ENCODE measurements at places on chromosomes 7 and 10. TPM values are rescaled to one million over a fixed set of nuclear protein-coding genes. Genes with fewer than 3 reads are reported as not detected.

DNA sequence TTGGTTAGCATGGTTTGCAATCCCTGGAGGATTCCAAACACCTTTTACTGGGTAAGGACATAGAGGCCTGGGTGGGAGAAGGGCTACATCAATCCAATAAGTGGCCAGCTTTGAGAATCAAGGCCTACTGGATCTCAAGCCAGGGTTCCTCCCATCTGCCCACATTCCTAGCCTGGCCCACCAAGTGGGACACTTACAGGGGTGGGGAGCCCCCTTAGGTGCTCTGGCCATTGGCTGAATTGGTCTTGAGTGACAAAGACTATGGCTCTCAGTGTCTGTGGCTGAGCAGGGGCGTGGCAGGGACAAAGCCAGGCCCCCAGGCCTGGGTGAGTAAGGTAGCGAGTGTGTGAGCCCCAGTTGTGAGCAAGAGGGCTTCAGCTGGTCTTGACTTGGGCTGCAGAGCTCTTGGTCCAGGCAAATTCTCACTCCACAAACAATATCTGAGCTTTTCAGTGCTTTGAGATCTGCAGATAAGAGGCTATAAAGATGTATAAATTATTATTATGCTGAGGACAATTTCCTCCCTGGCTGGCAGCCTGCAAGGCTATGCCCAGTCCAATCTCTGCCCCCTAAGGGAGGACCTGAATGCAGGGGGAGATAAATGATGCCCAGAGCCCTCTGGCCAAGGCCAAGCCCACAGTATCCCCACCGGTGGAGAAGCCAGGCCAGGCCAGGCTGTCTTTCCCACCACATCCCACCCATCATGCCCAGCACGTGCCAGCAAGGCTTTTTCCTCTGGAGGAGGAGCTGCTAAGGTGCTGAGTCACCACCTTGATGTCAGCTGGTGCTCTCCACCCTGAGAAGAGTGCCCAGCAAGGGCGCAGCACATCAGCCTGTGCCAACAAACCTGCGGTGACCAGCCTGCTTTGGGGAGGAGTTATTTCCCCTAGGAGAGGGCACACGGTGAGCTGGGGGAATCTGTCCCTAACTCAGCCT is 80.7 kb upstream of the DUSP5 start:
- no peak overlapping the region for H3K4me3 ChIP-seq
- H3K27ac ChIP-seq = no peak overlapping the region
- peaks cover 84% of the 10 kb centered on the region for H3K4me1 ChIP-seq

Gene SLC18A3
- total RNA-seq = not detected

DNA sequence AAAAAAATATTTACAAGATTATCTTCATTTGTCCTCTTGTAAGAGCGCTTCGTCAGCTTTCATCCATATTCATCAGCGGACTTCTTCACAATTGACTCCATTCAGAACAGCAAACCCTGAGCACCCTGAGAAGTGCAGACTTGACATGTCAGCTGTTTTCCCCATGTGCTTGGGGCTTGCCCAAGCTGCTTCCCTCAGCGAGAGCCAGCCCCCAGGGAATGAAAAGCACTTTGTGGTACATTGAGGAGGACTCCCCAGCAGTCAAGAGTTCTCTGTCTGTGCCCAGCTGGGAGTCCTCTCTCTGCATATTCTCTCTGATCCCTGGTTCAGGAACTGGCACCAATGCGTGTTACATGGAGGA is 22.7 kb downstream of the HKDC1 start:
- H3K27me3 ChIP-seq = no peaks in the 10 kb centered on the region
- no peak overlapping the region for H3K4me3 ChIP-seq
- no peak overlapping the region for H3K27ac ChIP-seq
- no peaks in the 10 kb centered on the region for H3K36me3 ChIP-seq
- peaks cover 3% of the 10 kb centered on the region for H3K4me1 ChIP-seq
- no peak for DNase-seq

DNA sequence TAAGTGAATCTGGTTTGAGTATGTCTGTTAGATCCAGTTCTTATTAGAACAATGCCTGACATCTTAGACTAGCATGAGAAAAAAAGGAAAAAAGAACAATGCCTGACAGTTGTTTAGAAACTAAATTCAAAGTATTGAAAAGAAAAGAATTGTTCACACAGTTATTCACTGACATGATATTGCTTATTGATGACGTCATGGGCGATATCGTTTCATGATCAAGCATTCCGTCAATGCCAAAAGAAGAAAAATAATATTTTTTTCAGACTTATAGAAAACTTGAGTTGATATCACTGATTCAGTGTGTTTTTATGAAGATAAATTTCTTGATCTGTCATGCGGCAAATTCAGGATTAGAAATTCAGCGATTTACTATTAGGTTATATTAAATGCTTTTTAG is 196.5 kb upstream of the AGR3 start:
- H3K4me1 ChIP-seq = no peaks in the 10 kb centered on the region
- no peaks in the 10 kb centered on the region for H3K36me3 ChIP-seq
- H3K4me3 ChIP-seq = no peak overlapping the region

DNA sequence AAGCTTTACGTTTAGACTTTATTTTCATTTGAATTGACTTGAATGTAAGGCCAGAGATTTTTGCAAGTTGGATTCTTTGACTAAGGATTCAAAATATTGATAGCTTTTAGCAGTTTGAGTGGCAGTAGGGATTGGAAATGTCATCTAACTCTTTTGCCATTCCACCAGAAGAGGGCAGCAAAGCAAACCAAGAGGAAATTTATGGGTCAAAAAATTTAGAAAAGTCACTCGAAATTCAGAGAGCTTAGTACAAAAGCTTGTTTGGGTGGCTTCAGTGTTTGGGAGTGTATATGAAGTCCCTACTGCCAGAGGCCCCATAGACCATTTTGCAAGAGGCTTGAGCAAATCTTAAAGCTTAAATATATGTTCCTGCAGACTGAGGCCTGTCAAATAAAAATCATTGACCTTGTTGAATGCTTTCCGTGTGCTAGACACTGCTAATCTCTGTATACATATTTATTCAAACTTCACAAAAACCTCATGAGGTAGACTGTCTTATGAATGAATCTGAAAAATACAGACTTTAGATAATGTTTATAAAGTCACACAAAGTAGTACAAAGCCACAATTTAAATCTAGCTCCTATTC is 44.6 kb upstream of the RSBN1L start:
- no peaks in the 10 kb centered on the region for H3K36me3 ChIP-seq
- no peak overlapping the region for H3K27ac ChIP-seq
- no peaks in the 10 kb centered on the region for H3K4me1 ChIP-seq

DNA sequence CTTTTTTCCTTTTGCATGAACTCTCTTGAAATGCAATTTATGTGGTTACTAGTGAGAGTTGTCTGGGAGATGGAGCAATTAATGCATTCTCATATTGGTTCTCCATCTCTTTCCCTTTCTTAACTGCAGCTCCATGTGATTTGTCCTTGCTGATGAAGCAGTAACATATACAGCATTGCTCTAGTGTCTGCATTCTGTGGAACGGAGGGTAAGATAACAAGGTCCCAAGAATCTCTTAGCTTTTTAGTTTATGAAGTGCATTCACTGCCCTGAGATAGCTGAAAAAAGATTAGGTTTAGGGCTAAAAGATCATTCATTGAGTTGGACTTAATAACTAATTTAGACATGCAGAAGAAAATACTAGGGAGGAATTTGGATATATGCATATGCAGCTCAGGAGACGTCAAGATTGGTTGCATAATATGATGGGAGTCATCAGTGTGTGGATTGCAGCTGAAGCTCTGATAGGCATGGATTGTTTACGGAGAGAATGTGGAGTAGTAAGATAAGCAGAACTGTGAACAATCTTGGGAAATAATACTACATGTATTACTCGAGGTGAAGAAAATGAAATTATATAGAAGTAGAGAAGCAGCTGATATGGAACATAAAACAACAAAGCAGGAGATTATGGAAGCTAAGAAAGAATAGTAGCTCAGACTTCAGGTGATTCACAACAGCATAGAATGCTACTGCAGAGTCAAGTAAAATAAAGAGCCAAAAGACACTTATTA is 404.7 kb downstream of the ARL4A start:
- no peak for DNase-seq
- no peaks in the 10 kb centered on the region for H3K4me1 ChIP-seq
- no peak overlapping the region for H3K27ac ChIP-seq
- peaks cover 7% of the 10 kb centered on the region for H3K27me3 ChIP-seq
